Fibroblast of mammary gland (primary cell): ENCODE measurements at places on chromosomes 2 and 18.
A peak's percentile ranks its signal among the peaks of the same experiment; 100 is the strongest.

GRCh38 chr2:160063879-160064612 lies 1.6 kb upstream of the PLA2R1 start:
- no peak for DNase-seq

DNA sequence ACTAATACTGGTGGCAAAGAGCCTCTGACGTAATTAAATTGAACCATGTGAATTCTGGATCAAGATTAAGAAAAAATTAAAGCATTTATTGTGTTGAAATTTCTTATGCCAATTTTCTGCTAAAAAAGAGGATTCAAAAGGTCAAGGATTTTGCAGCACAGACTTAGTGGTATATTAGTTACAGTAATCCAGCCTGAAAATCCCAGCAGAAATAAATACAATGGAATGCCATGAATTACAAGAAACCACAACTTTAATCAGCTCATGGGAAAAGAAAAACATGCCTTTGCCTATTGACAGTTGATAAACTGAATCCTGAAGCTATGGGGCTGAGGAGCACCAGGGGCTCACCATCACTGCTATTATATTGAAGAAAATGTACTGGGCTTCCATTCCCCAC lies 114.8 kb upstream of the SATB2 start:
- DNase-seq = no peak

DNA sequence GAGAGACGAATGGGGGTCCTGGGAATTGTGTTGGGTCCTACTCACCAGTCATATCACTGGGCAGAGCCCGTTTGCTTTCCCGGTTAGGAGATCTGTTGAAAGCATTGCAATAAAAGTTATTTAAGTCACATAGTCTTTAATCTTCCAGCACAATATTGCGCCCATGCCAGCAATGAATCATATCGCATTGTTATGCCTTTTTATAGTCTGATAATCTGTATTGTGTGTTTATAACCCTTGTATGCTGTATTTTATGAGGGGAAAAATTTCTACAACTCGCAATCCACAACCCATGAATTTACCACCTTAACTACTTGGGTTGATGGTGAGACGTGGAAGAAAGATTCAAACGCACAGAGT lies 211.9 kb upstream of the SMIM21 start:
- DNase-seq = no peak

GRCh38 chr18:2508678-2509077 lies 62.6 kb downstream of the METTL4 start:
- DNase-seq = no peak

DNA sequence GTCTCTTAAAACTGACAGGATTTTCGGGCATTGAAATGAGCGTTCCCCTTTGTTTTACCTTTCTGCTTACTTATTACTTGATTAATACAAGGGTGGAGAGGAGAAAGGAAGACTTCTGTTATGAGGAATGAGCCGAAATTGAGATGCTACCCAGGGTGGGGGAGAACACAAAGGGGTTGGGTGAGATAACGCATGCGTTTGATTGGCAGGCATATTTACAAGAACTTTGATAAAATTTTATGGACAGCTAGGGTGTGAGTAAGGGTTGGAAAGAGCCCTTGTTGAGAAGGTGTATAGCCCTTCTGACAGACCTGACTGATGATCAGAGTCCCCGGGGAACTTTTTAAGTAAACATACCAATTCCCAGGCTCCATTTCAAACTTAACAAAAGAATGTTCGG lies 1.8 kb downstream of the RNF138 start:
- peak; percentile 12 for DNase-seq

GRCh38 chr2:137952586-137953129 lies 11.6 kb upstream of the HNMT start:
- DNase-seq = peak; percentile 45
